Mucosa of descending colon (tissue), 3 donors: ENCODE measurements at places on chromosomes 3 and 15. TPM values are rescaled to one million over a fixed set of nuclear protein-coding genes. Genes with fewer than 3 reads are reported as not detected.

- no peak for DNase-seq
Observed at GRCh38 chr3:149560001-149560400, 85.5 kb downstream of the TM4SF4 start.

Gene CCR3
- total RNA-seq = not detected

- no peak for DNase-seq
Observed at GRCh38 chr15:51200792-51201191, 106.1 kb upstream of the TNFAIP8L3 start.

Gene CERS3
- total RNA-seq = 0.22 TPM

DNA sequence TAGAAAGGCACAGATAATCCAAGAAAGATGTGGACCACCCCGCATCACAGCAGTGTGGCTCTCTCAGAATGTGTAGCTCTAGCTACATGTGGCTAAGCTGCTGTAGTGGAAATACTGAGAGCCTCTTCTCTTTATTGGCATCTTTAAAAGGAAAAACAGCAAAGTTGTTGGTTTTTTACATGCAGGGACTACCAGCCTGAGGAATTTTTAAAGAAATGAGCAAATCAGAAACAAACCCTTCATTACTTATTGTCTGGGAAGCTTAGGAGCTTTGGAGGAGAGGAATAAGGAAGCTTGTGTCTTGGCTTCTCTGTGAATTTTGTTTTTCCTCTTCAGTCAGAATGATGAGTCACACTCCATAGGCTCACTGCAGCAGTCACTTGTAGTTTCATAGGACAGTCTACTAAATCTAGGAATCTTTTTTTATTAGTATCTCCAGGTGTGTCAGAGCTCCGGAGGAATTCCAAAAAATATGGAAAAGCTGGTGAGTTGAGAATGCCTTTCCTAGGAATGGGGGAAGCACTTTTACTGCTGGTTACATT is 27.5 kb downstream of the POLG start:
- DNase-seq = no peak

DNA sequence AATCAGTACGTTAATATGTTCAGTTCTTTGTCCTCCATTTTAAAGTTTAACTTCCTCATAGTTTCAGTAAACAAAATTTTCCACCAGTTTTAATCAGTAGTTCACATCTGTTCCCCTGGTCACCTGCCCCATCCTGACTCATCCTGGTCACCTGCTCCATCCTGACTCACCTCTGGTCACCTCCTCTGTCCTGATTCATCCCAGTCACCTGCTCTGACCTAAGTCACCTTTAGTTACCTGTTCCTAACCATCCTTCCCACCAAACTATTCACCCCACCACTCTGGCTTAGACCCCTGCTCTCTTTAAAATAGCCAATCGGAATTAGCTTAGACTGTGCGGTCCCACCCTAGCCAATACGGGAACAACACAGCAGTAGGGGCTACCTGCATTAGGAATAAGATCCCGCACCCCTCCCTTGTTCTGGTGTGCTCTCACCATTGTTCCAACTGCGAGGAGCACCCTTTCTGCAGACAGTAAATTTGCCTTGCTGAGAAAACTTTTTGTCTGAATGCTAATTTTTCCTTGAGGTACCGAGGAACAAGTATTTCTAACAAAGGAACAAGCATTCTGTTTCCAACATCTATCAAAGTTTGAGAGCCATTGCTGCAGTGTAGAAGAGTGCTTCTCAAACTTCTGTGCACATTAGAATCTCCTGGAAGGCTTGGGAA is 169.3 kb downstream of the ADAMTS17 start:
- no peak for DNase-seq

DNA sequence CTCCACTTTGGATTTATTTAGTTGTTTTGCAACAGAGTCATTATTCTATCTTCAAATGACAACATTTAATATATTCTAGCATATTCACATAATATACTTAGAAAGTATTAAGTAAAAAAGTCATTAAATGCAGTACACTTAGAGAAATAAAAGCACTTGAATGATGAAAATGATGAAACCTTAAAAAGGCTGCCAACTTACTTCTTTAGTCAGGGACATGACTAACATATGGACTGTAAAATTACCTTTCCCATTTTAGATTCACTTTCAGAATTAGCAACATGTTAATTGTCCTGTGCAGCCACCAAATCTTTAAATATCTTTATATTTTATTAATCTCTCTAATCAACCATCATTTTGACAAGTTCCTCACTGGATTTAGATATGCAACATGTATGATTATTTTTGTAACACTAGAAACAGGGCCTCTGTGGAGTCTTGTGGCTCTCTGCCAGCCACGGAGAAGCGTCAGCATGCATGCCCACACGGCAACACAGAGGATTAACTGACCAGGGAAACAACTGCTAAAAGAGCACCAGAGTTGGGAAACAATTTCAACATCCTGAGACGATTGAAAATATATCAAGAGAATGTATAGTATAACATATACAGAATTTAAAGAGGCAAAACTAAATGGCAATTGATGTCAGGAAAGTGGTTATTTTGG is 95.7 kb downstream of the ANO10 start:
- DNase-seq = no peak

DNA sequence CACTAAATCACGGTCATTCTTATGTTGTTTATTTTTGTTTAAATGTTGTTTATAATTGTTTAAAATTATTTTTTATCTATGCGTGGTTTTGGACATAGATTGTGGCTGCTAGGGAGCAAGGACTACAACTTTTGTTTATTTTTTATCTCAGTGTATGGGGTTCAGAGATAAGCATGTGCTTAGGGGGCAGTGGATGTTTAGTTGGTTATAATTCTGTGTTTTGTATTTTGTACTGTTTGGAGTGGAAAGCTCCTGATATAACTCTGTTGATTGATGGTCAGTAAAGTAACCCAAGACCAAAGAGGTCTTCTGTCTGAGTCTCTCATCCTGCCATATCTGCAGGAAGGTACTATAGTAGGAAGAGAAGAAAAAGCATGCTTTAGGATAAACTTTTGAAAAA is 36.5 kb upstream of the NPHP3 start:
- no peak for DNase-seq
